Dermis lymphatic vessel endothelial cell (primary cell): ENCODE measurements at places on chromosomes 11 and 22. TPM values are rescaled to one million over a fixed set of nuclear protein-coding genes. Genes with fewer than 3 reads are reported as not detected.

SLC7A4 gene
- not detected in 2 replicates for total RNA-seq

ACCSL gene
- total RNA-seq: not detected in 2 replicates

EFEMP2 gene
- total RNA-seq: 26.3 and 28.1 TPM in 2 replicates

LRRC32 gene
- total RNA-seq: 34.5 and 39.3 TPM in 2 replicates

LRRC56 gene
- total RNA-seq: 0.34 and 0.43 TPM in 2 replicates

SMIM35 gene
- not detected in 2 replicates for total RNA-seq

RTN4R gene
- 0.77 and 1.3 TPM in 2 replicates for total RNA-seq

OR2AG1 gene
- not detected in 2 replicates for total RNA-seq

MS4A14 gene
- total RNA-seq: not detected in 2 replicates

TUBA8 gene
- total RNA-seq: 0.26 and 0.33 TPM in 2 replicates

MCM5 gene
- total RNA-seq: 19.3 and 20.9 TPM in 2 replicates

YPEL4 gene
- total RNA-seq: 0.09 and 0.11 TPM in 2 replicates

MAPK12 gene
- 55.0 and 57.7 TPM in 2 replicates for total RNA-seq

DTX4 gene
- total RNA-seq: 12.5 and 27.1 TPM in 2 replicates

SCN4B gene
- total RNA-seq: under 0.01 and 0.11 TPM in 2 replicates

DNAJB7 gene
- not detected in 2 replicates for total RNA-seq

DNAJB13 gene
- total RNA-seq: not detected in 2 replicates

TSPAN32 gene
- not detected in 2 replicates for total RNA-seq

TRIM51 gene
- not detected in 2 replicates for total RNA-seq

SPDYC gene
- total RNA-seq: not detected in 2 replicates

TTC36 gene
- total RNA-seq: 0.34 and 0.76 TPM in 2 replicates

C11orf87 gene
- not detected in 2 replicates for total RNA-seq

BMAL1 gene
- total RNA-seq: 9.1 and 11.8 TPM in 2 replicates

NXPE2 gene
- not detected in 2 replicates for total RNA-seq

NLRP10 gene
- under 0.01 TPM in 1 of 2 replicates, not detected in the other for total RNA-seq

EXPH5 gene
- under 0.01 TPM in 2 replicates for total RNA-seq

OR6T1 gene
- not detected in 2 replicates for total RNA-seq

SLC5A1 gene
- total RNA-seq: 0.09 and 0.33 TPM in 2 replicates

MUC5AC gene
- not detected in 2 replicates for total RNA-seq

PRODH gene
- total RNA-seq: 0.34 TPM in 1 of 2 replicates, not detected in the other

TIGD3 gene
- 0.09 and 0.22 TPM in 2 replicates for total RNA-seq

SHISAL1 gene
- under 0.01 TPM in 2 replicates for total RNA-seq

C11orf97 gene
- total RNA-seq: not detected in 2 replicates

KRTAP5-9 gene
- total RNA-seq: not detected in 2 replicates

MYOD1 gene
- not detected in 2 replicates for total RNA-seq

PRG3 gene
- not detected in 2 replicates for total RNA-seq

GAS2 gene
- total RNA-seq: 0.76 and 0.95 TPM in 2 replicates

C1QTNF4 gene
- 0.17 and 0.76 TPM in 2 replicates for total RNA-seq

TRIM49 gene
- not detected in 2 replicates for total RNA-seq

ROBO4 gene
- 181 and 296 TPM in 2 replicates for total RNA-seq

DCHS1 gene
- total RNA-seq: 33.4 and 45.6 TPM in 2 replicates

LGR4 gene
- total RNA-seq: 1.3 and 2.2 TPM in 2 replicates

SYT13 gene
- total RNA-seq: 0.11 TPM in 1 of 2 replicates, not detected in the other

OR5A1 gene
- total RNA-seq: under 0.01 TPM in 1 of 2 replicates, not detected in the other

MS4A6E gene
- not detected in 2 replicates for total RNA-seq

HORMAD2 gene
- not detected in 2 replicates for total RNA-seq
